ENCODE measurements at places on chromosomes 5 and 9.

DNA sequence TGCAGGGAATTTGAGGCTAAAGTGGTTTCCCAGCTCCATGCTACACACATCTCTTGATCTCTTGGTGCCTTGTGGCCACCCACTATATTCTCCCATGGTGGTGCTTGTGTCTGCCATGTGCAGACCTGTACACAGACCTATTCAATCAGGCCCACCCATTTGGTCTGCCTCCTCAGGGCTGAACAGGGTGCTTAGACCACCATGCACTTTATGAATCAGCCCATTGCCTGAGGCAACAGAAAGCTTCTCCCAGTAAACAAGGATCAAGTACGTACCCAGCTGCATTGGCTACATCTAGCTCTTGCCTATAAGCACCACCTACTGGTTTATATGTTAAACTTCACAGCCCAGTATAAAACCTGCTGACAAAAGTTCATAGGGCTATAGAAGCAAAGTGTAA, 664.3 kb upstream of the EDIL3 start:
- DNase-seq = no peak

DNA sequence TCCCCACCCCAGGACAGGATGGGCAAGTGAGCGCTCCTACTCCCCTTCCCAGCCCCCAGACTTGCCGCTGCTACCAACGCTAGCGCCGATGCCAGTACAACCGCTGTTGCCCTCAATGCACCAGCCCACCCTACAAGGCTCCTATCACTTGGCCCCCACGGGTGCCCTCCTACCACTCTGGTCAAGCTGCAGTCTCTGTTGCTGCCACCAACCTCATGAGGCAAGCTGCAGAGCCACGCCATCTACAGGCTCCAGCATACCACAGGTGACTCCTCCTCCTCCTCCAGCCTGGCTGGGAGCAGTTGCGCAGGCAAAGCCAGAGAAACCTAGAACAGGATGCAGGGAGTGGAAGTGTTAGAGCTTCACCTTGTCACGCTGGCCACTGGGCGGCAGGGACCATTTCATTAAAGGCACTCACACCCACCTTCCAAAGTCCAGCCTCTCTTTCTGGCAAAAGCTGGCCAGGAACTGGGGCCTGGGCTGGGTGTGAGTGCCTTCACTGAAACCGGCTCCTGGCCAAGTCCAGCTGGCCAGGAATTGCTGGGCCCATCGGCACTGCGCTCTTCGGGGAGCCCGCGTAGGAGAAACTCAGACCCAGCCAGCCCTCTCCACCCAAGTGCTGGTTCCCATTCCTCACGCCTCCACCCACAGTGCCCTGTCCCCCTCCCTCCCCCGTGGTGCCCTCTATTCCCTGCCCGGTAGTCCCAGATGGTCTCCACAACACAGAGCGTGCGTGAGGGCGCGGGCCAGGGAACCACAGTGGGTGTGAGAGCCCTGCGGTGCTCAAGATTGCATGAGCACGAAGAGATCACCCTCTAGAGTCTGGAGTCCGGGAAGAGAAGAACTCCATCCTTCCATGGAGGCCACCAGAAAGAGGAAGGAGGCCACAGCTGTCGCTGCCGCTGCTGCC, 1.6 kb upstream of the PCAT7 start:
- DNase-seq = no peak

DNA sequence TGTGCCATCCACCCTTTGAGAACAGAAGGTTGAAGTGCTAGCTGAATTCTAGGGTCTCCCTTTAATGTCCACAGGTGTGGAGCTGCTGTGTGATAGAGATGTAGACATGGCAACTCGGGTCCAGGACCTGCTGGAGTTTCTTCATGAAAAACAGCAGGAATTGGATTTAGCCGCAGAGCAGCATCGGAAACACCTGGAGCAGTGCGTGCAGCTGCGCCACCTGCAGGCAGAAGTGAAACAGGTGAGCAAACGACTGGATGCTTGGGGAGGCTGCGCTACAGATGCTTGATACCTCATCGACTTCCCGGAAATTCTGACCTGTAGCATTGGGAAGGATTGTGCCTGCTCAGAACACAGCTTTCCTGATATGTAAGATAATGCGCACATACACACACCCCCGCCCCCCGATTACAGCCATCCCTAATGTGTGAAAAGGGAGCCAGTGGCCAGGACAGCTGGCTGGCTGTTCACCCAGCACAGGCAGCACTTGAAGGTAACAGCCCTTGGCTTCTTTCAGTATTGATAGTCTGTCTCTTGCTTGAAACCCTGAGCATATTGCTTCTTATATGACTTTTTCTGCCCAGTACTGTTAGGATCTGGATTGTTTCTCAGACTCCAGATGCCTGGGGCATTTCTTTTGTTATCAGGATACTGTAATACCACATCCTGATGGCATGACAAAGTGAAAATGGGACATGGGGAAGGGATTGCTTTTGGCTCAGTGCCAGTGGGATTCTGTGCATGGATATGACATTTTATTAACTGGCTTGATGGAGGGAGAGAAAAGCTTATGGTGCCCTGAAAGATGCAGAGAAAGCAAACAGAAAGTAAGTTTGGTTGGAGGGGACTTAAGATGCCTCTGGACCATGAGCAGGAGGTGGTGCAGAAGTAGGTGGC, 216.8 kb upstream of the OTULINL start:
- no peak for DNase-seq

DNA sequence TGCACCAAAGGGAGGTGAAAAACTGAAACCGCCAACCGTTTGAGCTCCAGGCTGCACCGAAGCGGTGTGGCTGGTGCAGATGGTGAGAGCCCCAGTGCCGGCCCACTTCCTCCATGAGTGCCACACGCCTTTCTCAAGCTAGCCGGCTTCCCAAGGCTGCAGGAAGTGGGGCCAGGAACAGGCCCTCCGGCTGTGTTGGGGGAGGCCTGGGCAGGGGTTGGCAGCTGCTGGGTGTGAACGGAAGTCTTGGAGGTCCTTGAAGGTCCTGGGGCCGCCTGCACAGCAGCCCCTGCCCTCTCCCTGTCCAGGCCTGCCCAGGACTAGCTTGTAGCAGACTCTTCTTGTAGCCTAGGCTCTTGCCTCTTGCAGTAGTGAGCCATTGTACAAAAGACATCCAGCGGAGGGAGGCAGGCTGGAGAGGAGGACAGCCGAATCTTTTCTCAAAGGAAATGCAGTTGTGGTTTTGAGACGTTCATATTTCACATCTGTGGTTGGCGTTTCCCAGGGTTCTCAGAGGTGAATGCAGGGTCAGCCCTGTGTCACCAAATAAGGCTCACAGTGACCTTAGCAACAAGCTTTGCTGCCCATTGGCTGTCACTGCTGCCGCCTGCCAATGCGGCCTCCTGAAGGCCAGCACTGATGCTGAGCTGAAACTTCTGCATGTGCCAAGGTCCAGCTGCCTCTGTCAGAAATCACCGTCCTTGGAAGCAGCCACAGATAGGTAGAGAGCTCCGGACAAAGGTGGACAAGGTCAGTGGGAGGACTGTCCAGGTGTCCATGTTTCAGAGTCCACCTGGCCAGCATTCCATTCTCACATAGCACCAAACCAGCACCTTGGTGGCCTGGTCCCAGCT, 23.9 kb downstream of the IRF1 start:
- peak; percentile 61 for DNase-seq

Data from activated T-cell treated with anti-CD3 and anti-CD28 coated beads for 48 hours (primary cell).